ENCODE measurements at places on chromosomes 7 and 10.

DNA sequence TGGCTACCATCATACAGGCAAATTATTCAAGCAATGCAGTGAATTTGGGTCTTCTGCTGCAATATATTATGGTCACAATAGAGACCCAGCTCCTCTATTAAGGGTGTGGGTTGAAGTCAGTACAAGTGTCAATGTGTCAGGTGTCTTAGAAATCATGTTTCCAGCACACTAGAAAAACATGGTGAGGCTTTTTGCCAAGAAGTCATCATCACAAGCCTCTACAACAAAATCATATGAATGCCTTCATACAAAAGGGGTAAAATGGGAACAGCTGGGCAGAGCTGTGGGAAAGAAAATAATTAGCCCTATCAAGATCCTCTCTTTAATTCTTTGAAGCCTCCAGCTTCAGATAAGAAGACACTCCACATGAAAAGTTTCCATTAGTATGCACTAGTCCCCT lies 37.2 kb downstream of the FAM13C start:
- no peak for DNase-seq

GRCh38 chr7:70040970-70041766 lies 442.9 kb downstream of the AUTS2 start:
- no peak for DNase-seq

DNA sequence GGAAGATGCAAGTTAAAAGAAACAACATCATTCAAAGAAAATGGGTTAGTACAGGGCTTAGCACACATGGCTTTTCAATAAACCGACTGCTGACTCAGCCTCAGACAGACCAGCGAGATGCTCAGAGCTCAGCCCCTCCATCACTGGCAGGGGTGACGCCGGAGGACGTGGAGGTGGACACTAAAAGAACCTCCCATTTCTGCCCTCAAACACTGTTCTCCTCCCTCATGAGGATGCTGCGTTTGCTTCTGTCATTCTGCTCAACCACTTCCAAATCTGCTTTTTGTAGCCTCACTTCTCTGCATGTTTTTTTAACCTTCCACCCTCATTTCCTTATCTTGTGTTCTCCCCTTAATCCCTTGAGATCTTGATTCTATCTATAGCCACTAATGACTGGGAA lies 15.3 kb downstream of the DENND11 start:
- DNase-seq: no peak

GRCh38 chr7:152754075-152754730 lies 5.3 kb upstream of the ACTR3B start:
- no peak for DNase-seq

DNA sequence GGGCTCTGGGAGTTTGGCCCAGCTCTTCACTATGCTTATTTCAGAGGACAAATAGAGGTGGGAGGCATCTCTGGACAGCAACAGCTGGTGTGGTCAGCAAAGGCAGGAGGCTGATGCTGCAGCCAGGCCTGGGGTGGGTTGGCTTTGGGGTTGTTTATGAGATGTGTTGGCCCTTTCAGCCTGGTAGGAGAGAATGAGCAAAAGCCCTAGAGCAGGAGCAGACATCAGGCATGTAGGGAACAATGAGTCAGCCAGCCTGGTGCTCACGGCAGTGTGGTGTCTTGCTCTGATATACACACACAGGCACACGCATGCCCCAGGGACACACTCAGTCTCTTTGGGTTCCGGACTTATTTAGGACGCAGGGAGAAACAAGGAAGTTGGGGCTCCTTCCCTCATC lies 157.1 kb downstream of the PRKCQ start:
- DNase-seq: no peak

DNA sequence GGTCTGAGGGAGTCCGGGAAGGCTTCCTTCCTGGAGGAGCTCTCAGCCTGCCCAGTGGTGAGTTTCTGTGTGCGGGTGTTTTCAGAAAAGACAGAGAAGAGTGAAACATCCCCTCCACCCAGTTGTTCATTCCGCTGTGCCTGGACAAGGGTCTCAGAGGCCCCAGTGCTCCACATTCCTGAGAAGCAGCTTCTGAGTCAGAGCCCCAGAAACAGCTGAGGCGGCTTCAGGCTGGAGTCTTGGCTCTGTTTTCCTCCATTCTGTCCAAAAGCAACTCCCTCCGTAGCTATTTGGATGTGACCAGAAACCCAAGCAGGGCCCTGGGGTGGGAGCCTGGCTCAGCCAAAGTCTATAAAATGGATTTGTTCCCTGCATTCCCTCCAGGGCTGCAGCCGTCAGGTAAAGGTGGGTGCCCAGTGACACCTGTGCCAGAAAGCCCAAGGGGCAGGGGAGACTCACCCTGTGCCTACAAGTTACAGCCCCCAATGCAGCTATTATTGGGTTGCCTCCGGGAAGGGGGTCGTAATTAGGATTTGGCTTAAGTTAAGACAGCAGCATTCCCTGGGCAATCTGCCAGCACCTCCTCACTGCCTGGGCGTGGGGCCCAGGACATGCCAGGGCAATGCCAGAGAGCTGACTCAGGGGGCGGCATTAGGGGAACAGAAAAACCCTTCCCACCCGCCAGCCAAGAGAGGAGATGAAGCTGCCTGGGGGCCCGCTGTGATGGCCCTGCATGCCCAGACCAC lies 13.1 kb upstream of the CAMK2G start:
- peak; percentile 81 for DNase-seq

- no peak for DNase-seq
Observed at GRCh38 chr10:16640153-16640552, 118.5 kb upstream of the C1QL3 start.

DNA sequence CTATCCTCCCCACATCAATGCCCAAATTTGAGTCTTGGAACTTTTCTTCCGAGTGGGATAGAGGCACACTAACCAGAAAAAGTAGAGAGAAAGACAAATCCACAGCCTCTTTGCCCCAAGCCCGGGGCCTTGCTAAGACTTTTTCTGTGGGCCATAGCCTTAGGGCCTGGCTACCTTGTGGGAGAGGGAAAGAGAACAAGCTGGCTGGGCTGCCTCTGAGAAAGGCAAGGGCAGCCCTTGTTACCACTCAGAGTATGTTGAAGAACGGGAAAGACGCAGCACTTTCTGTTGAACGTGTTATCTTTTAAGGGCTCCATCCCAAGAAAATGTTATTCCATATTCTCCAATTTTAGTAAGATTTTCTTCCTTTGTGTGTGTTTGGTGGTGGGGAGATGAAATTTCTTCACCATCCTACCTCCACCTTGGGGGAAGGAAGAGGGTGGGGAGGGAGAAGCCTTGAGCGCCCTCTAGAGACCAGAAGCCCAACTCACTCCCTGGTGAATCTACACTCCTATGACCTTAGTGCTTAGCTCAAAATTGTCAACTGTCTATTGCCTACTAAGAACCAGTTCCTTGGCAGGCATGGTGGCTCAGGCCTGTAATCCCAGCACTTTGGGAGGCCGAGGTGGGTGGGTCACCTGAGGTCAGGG lies 3.9 kb upstream of the NRF1 start:
- no peak for DNase-seq

DNA sequence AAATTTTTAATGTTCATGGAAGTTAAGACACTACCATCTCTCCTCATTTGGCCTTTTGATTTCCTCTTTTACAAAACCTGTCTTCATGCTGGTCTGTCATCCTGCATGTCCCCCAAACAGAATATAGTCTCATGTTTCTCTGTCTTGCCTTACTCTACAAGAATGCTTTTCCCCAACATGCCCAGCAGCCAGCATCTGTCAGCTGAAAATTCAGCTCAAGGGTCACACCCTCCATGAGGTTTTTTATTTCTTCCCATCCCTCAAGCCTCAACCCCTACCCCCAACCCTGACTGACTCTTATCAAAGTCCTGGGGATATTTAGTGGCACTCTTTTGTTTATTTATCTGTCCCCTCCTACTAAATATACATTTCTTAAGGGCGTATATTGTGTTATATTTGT lies 202.0 kb downstream of the ANK3 start:
- no peak for DNase-seq
